Stimulated activated CD8-positive, alpha-beta memory T cell treated with anti-CD3 and anti-CD28 coated beads, Interleukin-4, amount 100 ng/mL, for 4 hours (primary cell): ENCODE measurements at places on chromosomes 2 and 18.

- no peak for DNase-seq
Measured at GRCh38 chr2:164606557-164606956, 14.7 kb downstream of the GRB14 start.

- no peak for DNase-seq
Measured at GRCh38 chr2:86671337-86671981, 47.8 kb upstream of the RNF103 start.

GRCh38 chr2:119435081-119435952, 3.7 kb downstream of the TMEM37 start:
- DNase-seq, result no peak

- no peak for DNase-seq
Measured at GRCh38 chr2:147925886-147926285, 81.1 kb downstream of the ACVR2A start.

GRCh38 chr18:60196836-60197606, 175.6 kb downstream of the MC4R start:
- DNase-seq, result no peak

- no peak for DNase-seq
Measured at GRCh38 chr2:104768694-104769093, 85.2 kb upstream of the POU3F3 start.

GRCh38 chr18:28331551-28331950, 154.6 kb upstream of the CDH2 start:
- DNase-seq, result no peak

DNA sequence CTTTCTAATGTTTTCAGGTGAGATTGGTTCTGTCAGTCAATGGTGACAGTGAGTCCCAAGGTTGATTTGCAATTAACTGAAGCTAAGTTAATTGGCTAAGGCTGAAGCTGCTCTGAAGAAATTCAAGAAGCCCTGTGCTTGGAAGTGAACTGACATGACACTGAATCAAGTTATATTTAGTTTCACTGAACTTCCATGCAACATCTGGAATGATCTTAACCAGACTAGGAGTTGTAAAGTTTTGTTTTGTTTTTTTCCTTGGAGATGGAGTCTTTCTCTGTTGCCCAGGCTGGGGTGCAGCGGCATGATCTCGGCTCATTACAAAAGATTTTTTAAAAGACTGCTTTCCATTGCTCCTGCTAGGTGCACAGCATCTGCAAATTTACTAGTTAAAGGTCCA, 11.4 kb downstream of the SERPINB5 start:
- no peak for DNase-seq

- no peak for DNase-seq
Measured at GRCh38 chr2:23036629-23037028, 348.4 kb upstream of the KLHL29 start.

DNA sequence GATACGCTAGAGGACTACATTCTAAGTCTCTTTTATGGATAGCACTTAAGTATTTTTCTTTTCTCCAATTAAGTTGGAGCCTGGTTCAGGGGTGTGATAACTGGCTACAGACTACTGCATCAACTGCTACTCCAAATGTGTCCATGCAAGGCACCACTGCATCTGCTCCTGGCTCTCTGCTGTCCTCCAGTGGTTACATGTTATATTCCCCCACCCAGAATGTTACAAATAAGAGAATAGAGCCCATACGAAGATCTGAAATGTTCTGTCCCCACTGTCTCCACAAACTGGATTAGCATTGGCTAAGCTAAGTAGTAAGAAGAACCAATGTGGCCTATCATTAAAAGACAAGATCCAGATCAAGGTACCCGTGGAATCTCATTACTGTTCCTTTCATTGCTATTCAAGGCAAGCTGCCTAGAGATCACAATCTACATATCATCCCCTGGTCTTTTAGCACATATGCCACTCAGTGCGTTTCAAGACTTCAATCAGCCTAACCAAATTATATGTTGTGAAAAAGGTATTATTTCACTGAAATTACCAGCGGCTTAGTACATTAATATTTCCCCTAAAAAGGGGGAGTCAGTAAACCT, 308.3 kb upstream of the SLC8A1 start:
- no peak for DNase-seq

- no peak for DNase-seq
Measured at GRCh38 chr2:111032721-111033429, 87.8 kb upstream of the BCL2L11 start.

- DNase-seq, result no peak
Measured at GRCh38 chr2:227324642-227324994, 433 bp upstream of the MFF start.

GRCh38 chr2:85167479-85167878, 34.3 kb downstream of the TCF7L1 start:
- DNase-seq, result no peak

- no peak for DNase-seq
Measured at GRCh38 chr18:9097349-9097748, 5.2 kb upstream of the NDUFV2 start.

DNA sequence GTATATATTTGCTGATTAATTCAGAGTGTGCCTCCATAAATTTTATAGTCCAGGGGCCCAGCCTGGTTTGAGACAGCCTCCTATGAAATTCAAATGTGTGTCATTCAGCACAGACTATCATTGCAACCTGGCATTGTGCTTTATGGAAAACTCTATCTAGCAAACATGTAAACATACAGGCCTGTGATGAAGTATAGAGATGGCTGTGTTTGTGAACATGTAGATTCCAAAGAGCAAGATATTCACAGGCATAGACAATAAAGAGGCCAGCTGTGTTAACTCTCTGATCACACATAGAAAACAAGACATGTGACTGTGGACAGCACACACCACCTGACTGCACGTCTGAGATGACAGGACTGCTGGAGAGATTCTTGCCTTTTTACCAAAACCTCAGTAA, 297.9 kb downstream of the EN1 start:
- no peak for DNase-seq

DNA sequence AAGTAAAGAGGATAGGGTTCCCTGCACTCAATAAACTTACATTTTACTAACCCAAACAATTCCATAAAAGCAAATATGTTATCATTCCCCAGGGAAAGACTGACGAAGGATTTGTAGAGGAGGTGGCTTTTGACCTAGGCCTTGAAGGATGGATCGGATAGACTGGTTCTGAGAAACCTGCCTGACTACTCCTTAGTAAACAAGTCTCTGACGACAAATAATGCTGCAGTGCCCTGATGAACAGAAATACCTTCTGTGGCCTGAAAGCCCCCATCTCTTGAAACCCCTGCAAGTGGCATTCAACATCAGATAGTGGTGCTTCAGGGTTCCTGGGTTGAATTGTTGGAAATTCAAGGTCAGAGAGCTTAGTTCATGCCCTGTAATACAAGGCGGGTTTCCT, 19.2 kb downstream of the PRKCE start:
- no peak for DNase-seq

DNA sequence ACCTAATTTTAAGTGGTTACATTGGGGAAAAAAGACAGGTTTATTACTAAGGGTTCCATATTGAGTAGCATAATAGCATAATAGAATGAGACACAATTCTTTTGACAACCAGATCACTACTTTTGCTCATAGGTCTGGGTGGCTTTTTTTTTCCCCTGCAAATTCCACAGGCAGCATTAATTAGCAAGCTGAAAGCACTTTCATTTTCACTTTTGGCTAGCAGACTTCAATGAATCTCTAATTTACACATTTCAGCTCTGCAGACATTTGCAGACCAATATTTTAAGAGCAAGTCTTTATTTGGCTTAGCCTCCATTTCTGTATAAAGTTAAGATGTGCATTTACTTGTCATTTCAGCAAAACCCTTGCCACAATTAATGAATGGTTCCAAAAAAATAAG, 185.5 kb downstream of the NOL4 start:
- DNase-seq, result no peak

DNA sequence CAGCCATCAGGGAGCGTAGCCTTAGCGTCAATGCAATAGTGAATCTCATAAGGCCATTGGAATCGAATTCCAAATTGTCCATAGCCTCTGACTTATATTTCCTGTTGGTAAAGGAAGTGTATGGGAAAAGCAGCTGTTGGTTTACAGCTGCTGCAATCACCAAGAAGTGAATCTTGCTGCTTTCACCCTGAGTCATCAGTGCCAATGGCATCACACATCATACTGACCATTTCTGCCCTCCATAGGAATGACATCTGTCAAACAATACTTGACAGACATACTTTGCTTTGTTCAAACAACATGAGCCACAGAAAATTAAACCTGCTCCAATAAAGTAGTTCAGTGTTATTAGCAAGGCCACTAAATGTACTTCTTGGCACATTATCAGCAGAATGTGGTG, 111.2 kb upstream of the KLHL29 start:
- no peak for DNase-seq

DNA sequence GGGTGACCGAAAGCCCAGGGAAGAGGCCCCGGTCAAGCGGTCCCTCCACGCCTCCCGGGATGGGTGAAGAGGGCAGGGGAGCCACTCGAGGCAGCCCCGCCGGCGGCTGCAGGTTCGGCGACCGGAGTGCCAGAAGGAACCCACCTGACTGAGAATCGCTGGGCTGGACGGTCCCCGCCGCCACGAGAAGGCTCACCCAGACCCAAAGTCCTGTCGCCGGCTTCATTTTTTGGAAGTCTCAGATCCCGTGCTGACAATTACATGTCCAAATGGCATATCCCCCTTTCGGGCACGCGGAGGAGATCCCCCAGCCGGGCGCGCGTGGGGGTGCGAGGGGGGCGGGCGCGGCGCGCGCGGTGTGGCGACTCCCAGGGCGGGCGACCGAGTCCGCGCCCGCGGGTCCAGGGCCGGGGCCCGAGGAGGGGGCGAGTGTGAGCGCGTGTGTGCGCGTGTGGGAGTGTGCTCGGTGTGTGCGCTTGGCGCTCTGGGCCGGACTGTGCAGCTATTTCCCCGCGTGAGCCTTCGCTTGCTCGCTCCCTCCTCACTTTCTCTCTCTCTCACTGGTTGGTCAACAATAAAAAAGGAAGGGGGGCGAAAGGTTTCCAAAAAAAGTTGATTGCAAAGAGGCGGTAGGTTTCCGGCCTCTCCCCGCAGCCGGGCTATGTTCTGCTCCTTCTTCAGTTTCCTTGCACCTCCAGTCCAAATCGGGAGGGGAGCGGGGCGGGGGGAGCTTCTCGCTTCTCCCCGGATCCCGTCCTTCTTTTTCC, at the start of gene ERBB4:
TSS of gene ERBB4 (minus strand) at position 498 of the 767 bp plus-strand sequence. CDS start at position 226, 272 bp downstream.
- DNase-seq, result no peak

- no peak for DNase-seq
Measured at GRCh38 chr2:113084249-113085000, 16.7 kb downstream of the IL1F10 start.

- DNase-seq, result no peak
Measured at GRCh38 chr18:7748251-7749007, 181.3 kb downstream of the PTPRM start.

GRCh38 chr2:222732489-222733178, 61.2 kb downstream of the MOGAT1 start:
- no peak for DNase-seq

DNA sequence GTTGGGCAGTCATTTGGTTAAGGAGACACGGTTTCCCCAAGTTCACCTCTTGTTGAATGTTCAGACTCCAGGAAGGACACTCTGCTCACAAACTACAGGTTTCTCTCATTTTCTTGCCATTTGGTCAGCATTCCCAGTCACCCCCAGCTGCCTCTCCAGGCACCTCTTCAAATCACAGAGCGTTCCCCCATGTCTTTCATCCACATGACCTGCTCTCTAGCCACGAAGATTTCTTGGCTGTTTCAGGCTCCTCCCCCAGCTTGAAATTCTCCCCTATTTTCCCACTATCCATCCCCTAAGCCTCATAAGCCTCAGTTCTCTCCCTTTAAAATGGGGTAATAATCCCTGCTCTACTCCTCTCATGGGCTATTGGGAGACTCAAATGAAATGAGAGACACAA, 89.1 kb upstream of the RTN4 start:
- DNase-seq, result no peak

DNA sequence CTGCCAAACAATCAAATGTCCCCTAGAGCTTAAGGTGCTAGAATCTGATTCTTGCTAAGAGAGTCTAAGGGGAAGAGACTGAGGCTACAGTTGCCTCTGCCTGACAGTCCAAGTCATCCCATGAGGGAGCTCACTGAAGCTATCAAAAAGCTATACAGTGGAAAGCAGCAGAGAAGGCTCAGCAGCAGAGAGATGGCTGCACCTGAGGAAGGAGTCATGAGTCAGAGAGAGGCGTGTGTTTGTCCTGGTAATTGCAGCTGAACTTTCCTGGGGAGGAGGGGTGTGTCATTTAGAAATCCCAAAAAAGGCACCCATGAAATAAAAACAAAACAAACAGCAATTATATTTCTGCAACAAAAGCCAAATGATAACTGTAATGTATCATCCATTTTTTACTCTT, 305.2 kb upstream of the UBE2E3 start:
- DNase-seq, result no peak

DNA sequence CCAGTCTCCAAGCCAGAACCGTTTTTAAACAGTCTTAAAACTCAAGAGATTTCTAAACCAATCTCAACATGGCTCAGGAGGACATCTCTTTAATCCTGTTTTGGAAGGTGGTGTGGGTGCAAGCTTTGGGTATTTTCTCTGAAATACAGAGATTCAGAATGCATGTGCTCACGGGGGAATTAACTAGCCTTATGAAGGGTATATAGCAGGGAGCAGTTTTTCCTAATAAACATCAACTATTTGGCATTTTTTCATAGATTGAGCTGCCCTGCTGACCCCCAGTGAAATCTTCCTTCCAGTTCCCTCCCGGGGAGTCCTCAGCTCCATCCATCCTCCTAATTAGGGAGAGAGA, 122.6 kb downstream of the SMAD7 start:
- DNase-seq, result no peak

GRCh38 chr2:212919238-212919637, 232.2 kb downstream of the IKZF2 start:
- DNase-seq, result no peak
